ENCODE measurements at places on chromosomes 16 and 17. TPM values are rescaled to one million over a fixed set of nuclear protein-coding genes. Genes with fewer than 3 reads are reported as not detected.

DNA sequence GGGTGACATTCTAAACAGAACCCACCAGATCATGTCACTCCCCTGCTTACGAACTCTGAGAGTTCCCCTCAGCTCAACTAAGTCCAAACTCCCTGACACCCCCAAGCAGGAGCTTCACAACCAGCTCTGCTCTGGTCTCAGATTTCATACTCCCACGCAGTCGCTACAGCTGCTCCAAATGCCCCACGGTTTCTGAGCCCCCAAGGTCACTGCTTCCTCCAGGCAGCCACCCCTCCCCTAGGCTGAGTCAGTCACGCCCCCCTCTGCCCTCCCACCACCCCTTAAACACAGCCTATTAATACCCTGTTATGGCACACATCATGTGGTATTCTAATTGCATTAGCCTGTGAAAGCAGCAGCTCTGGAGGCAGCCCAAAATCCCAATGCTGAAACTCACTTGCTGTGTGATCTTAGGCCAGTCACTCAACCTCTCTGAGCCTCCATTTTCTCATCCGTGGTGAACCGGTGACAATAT lies 51.5 kb downstream of the GSG1L start:
- no peak for DNase-seq

DNA sequence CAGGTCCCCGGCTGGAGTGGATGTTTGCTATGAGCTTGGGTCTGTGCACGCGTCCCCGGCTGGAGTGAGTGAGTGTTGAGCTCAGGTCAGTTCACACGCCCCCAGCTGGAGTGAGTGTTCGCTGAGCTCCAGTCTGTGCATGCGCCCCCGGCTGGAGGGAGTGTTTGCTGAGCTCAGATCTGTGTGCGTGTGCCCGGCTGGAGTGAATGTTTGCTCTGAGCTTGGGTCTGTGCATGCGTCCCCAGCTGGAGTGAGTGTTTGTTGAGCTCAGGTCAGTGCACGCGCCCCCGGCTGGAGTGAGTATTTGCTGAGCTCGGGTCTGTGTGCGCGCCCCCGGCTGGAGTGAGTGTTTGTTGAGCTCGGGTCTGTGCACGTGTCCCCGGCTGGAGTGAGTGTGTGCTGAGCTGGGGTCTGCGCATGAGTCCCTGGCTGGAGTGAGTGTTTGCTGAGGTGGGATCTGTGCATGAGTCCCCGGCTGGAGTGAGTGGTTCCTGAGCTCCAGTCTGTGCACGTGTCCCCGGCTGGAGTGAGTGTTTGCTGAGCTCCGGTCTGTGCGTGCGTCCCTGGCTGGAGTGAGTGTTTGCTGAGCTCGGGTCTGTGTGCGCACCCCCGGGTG lies 284.2 kb downstream of the SNX29 start:
- peak; percentile 85 for DNase-seq

Gene KRTAP9-2
- not detected for total RNA-seq

DNA sequence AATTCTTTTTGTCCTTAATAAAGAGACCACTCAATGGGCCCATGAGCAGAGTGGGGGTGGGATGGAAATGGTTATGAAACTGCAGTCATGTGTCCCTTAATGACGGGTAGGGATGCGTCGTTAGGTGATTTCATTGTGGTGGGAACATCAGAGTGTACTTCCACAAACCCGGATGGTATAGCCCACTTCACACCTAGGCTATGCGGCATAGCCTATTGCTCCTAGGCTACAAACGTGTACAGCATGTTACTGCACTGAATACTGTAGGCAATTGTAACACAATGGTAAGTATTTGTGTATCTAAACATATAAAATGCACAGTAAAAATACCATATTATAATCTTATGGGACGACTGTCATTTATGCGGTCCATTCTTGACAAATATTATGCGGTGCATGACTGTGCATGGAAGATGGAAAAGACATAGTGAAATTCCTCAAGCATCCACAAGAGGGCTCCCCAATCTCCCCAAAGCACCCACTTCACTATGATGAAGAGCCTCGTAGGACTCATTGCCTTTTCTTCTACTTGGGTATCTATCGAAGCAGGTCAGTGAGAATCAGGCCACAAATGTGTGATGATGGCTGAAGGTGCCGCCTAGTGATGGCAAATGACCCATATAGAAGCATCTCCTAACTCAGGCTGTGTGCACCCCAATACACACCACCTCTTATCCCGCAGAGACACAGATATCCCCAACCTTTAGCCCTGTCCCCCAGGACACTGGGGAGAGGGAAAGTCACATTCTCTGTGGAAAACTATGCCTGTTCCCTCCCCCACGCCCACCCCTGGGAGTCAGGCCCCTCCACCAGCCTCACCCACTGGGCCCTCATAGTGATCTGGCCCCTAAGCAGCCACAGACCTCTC lies 43.5 kb downstream of the TBX21 start:
- peak; percentile 46 for DNase-seq

DNA sequence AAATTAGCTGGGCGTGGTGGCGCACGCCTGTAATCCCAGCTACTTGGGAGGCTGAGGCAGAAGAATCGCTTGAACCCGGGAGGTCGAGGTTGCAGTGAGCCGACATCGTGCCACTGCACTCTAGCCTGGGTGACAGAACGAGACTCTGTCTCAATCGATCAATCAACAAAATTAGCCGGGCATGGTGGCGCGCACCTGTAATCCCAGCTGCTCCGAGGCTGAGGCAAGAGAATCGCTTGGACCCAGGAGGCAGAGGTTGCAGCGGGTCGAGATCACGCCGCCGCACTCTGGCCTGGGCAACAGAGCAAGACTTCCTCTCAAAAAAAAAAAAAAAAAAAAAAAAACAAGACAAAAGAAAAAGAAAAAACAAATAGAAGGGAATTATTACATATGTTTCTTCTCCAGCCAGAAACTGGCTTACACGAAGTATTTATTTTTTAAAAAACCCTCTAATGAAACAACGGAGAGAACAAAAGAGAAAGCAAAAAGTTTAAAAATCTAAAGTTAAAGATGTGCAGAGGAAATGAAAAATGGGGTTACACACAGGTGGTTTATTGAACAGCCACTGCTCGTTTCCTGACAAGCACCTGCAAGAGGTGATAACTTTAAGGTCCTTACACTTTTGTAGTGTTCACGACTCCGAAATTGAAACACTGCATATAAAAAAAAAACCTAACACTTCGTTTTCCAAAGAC lies 1.4 kb downstream of the SYNRG start:
- DNase-seq: no peak

Gene FOXJ1
- 3.7 TPM for total RNA-seq

GRCh38 chr16:57623251-57624043 lies 5.0 kb upstream of the ADGRG1 start:
- DNase-seq: peak; percentile 50

GRCh38 chr16:64225036-64225435 lies 896.8 kb downstream of the CDH11 start:
- DNase-seq: no peak

Gene PITPNM3
- total RNA-seq: 2.7 TPM

Gene CCL7
- total RNA-seq: not detected

DNA sequence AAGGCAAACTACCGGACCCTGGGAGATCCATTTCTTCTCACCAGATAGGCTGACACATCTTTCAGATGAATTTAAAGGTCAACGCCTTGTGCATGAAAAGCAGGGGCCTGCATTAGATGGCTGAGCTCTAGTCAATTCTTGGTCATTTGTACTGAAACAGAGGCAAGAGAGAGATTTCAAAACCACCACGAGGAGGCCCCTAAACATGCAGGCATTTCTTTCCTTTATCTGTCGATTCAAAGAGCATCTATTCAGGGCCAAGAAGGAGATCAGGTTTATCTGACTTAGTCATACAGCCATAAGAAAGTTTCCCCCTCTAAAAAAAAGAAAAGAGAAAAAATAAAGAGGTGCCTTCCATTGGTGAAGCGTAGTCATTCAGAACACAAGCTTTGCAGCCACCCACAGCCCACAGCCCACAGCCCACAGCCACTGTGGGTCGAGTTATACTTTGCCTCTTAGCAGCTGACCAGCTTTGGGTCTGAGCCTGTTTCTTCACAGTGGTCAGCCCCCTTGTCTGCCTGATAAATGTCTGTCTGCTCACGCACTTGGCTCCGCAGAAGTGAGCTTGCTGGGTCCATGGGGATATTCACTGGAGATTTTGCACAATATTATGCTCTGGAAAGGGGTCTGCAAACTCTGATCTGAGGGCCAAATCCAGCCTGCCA lies 207.5 kb downstream of the CDH13 start:
- DNase-seq: no peak

- no peak for DNase-seq
Measured at GRCh38 chr17:62562656-62563055, 64.8 kb upstream of the MRC2 start.

DNA sequence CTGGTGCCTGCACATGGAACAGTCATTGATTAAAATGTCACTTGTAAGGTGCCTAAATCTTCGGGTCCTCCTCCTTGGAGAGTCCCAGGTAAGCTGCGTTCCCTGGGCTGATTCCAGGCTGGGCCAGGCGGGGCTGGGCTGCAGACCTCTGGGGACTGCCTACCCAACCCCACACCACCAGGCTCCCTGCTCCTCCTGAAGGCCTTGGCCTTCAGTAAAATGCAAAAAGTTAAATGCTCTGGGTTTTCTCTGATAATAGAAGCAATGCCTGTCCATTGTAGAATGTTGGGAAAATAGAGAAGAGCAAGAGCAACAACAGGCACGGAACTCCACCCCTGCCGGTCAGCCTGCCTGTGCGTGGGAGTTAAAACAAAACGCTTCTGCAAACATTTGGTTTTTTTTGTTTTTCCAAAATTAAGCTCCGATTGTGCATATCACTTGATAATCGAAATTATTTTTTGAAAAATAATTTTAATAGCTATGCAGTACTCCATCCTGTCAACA lies 363.9 kb downstream of the SEC14L1 start:
- DNase-seq: no peak

GRCh38 chr16:4021916-4022315 lies 94.3 kb downstream of the ADCY9 start:
- DNase-seq: no peak

DNA sequence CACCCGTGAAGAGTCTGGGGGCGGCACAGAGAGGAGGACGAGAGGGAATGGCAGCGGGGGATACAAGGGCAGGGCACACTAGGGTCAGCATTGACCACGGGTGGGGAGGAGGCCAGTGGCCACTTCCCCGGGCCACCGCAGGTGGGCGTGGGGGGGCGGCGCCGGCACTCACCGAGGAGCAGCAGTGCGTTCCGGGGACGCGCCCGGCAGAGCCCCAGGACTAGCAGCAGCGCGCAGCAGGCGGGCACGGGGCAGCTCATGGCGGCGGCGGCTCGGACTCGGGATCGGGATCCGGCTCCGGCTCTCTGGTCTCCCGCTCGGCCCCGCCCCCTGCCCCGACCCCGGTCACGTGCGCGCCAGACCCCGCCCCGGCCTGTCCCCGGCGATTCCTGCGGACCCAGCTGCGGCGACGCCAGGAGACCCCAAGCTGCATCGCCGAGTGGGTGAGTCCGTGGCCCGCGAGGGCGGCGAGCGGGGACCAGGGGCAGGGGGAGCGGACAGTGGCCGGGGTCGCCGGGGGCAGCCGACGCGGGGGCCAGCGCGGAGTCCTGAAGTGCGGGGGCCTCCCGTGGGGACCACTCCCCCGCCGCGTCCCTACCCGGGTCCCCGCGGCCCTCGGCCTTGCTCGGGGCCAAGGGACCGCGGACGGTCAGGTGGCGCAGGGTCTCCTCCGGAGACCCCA lies at the start of the genes SGSH and SLC26A11:
Gene SGSH (minus strand): TSS at position 280 of the 682 bp plus-strand sequence. CDS start 20 bp downstream, at position 260.
Gene SLC26A11 (plus strand): TSS at position 374 of the 682 bp plus-strand sequence. CDS start 1,134 bp downstream, outside the sequence.
- peak; percentile 93 for DNase-seq

DNA sequence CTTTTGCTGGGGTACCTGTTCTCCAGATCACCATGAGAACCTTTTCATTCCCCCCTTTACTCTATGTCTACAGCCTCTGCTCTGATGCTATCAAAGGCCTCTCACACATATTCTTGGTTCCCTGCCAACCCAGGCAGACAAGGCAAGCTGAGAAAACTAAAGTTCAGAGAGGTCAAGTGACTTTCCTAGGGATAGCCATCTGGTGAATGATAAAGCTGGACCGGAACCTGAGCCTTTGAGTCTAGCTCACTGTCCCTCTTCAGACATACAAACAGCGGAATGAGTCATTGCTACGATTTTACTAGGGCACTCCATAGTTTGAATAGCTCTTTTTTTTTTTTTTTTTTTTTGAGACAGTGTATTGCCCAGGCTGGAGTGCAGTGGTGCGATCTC lies 73.3 kb downstream of the XYLT1 start:
- DNase-seq: no peak

GRCh38 chr16:19346335-19346922 lies 60.9 kb downstream of the CLEC19A start:
- no peak for DNase-seq

Gene WNK4
- 1.9 TPM for total RNA-seq

DNA sequence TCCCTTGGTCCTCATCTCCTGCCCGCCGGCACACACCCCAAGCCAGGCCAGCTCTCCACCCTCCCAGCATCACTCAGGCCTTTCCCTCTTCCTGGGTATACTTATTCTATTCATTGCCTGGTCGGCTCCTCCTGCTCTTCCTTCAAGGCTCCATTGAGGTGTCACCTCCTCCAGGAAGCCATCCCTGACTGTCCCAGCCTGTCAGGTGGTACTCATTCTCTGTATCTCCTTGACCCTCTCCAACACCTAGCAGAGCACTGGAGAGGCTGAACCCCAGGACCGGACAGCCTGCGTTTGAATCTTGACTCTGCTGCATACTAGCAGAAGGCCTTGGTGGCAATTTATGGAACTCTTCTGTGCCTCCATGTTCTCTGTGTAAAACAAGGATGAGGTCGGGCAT lies 428 bp upstream of the TNFRSF13B start:
- DNase-seq: peak; percentile 19

Gene CCL13
- not detected for total RNA-seq

Gene ARL6IP1
- 197 TPM for total RNA-seq

DNA sequence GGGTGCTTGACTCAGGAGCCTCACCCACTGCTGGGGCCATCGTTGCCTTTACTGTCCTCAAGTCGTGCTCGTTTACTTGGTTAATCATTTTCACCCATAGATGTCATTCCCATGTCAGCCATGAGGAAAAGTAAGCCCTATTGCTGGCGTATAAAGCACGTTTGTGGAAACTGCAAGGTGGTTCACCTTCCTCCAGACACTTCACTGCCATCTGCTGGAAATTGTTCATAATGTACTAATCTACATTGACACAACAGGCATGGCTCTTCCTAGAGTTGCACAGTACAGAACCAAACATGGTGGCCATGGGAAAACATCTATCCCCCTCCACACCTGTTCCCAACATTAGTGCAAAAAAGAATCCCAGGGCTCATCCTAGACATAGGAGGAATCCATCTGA lies 116.6 kb downstream of the ZNF18 start:
- DNase-seq: no peak

GRCh38 chr17:32496395-32497073 lies 9.7 kb downstream of the CDK5R1 start:
- DNase-seq: no peak

GRCh38 chr16:61105544-61105943 lies 930.7 kb downstream of the CDH8 start:
- DNase-seq: no peak

- DNase-seq: no peak
Measured at GRCh38 chr17:38727736-38728135, 2.4 kb upstream of the CISD3 start.

DNA sequence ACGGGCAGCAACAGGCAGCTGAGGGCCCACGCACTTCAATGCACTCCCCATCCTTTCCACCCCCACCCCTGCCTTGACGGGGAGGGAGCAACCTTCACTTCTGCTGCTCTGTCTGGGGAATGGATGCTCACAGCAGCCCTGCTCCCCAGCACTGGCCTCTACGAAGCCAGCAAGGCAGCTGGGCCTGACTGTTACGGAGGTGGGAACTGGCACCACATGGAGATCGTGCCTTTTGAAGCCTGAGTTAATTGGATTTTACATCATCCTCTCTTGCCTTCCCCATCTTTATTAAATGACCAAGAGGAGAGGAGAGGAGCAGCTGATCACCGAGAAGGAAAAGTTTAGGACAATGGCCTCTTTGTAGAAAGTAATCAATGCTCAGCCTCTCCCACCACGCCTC lies 187.0 kb upstream of the RPL38 start:
- no peak for DNase-seq

GRCh38 chr17:72467841-72468653 lies 347.2 kb downstream of the SOX9 start:
- peak; percentile 56 for DNase-seq

Gene PYDC1
- total RNA-seq: 2.1 TPM
